ENCODE measurements at places on chromosomes 5 and 9.

- no peak for DNase-seq
Measured at GRCh38 chr9:5629312-5630080, 589 bp downstream of the RIC1 start.

GRCh38 chr9:9846557-9846956, 766.2 kb downstream of the PTPRD start:
- no peak for DNase-seq

- DNase-seq, result no peak
Measured at GRCh38 chr5:51159164-51159563, 224.1 kb upstream of the ISL1 start.

GRCh38 chr9:92680166-92681119, 10.5 kb upstream of the IPPK start:
- no peak for DNase-seq

- no peak for DNase-seq
Measured at GRCh38 chr5:875931-876330, 16.7 kb downstream of the BRD9 start.

- no peak for DNase-seq
Measured at GRCh38 chr5:16976625-16977008, 40.5 kb upstream of the MYO10 start.

GRCh38 chr9:92341578-92341977, 15.8 kb downstream of the CENPP start:
- DNase-seq, result no peak

DNA sequence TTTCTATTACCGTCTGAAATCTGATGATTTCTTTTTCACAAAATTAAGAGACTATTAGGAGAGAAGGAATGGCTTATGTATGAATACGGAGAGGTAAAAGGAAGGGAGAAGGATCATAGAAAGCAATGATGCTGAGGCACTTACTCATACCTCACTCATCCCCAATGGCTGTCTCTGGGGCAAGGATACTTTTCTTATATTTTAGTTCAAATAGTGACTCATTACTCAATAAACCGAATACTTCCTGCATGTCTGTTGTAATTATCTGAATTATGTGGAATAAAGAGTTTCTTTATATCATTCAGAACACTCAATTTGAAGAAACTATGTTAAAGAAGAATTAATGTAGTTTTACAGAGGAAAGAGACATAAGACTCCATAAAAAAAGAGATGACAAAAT, 284.5 kb upstream of the NUDT12 start:
- DNase-seq, result no peak

DNA sequence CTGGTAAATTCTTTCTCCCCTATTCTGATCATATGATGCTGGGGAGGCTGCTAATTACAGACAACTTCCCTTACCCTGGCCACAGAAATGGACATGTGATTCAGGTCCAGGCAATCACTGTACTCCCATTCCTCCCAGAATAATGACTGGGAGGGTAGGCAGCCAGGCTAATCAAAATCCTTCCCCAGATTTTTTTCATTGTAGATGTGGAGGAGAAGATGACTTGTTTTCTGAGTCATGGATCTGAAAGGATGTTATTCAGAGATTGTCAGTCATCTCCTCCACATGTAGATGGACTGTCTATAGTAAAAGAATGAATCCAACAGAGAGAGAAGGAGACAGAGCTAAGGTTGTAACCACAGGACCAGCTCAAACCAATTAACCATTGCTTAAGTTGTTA, 123.9 kb upstream of the PUM3 start:
- DNase-seq, result no peak

DNA sequence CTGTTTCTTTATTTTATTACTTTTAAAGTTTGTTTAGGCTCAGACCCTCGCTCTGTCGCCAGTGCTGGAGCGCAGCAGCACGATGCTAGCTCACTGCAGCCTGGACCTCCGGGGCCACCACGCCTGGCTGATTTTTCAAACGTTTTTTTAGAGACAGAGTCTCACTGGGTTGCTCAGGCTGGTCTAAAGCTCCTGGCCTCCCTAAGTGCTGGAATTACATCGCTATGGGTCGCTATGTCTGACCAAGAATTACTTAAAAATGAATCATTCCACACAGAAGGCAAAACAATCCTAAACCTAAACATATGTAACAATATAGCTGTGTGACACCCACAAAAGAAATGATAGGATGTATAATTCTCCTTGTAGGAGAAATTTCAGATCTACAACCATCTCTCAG, 86.9 kb upstream of the SIMC1 start:
- no peak for DNase-seq

DNA sequence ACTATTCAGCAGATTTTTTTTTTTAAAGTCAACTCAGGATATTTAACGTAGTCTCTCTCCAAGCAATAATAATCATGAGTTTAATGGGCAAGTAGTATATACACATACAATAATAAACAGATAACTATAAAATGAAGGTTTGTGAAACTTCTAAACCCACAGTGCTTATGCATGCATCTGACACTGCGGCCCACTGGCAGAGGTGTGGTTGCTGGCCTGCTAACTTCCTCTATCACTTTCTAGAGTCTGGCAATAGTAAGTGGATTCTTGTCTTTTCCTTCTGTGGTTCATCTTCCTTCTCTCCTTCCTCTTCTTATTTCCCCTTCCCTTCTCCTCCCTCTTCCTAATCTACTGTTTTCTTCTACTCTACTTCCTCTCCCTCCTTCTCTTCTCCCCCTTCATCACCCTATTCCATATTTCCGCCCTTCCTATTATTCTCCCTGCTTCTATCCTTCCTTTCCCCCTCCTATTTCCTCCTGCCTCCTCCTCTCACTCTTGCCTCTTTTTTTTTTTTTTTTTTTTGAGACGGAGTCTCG, 18.6 kb upstream of the AGXT2 start:
- DNase-seq, result no peak

GRCh38 chr9:37617161-37617560, 24.8 kb upstream of the TOMM5 start:
- DNase-seq, result no peak

GRCh38 chr5:135271533-135272310, 127.3 kb downstream of the MACROH2A1 start:
- no peak for DNase-seq

DNA sequence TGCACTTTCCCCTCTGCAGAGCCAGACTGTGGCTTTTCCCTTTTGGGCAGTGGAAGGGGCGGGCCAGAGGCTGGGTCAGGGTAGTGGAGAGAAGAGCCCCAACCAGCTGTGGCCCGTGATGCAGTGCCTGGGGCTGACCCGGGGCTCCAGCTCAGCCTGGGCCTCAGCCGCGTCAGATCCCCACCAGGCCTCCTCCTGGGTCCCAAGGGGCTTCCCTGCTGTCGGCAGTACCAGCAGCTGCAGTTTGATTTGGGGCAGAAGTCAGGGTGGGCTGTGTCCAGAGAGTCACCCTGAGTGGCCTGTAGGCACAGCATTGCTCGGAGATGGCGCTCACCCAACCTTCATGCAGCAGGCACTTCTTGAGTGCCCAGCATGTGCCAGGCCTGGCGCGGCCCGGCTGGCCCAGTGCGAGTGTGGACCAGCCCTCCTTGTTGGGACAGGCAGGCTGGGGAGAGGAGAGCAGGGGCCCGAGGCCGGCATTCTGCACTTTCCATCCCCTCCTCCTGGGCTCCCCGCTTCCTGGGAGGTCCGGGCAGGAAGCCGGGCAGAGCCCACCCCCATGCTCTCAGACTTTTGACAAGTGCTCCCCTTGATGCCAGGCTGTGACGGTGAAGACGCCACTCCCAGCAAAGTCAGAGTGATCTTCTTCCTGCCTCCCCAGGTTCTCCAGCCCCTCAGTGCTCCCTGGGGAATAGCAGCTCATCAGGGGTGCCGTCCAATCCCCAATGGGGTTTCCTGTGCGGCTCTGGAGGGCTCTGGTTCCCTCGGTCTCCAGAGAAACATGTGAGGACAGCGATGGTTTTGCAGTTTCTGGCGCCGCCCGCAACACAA, 88.3 kb upstream of the COL5A1 start:
- no peak for DNase-seq

- DNase-seq, result no peak
Measured at GRCh38 chr5:5183933-5184332, 43.8 kb downstream of the ADAMTS16 start.

DNA sequence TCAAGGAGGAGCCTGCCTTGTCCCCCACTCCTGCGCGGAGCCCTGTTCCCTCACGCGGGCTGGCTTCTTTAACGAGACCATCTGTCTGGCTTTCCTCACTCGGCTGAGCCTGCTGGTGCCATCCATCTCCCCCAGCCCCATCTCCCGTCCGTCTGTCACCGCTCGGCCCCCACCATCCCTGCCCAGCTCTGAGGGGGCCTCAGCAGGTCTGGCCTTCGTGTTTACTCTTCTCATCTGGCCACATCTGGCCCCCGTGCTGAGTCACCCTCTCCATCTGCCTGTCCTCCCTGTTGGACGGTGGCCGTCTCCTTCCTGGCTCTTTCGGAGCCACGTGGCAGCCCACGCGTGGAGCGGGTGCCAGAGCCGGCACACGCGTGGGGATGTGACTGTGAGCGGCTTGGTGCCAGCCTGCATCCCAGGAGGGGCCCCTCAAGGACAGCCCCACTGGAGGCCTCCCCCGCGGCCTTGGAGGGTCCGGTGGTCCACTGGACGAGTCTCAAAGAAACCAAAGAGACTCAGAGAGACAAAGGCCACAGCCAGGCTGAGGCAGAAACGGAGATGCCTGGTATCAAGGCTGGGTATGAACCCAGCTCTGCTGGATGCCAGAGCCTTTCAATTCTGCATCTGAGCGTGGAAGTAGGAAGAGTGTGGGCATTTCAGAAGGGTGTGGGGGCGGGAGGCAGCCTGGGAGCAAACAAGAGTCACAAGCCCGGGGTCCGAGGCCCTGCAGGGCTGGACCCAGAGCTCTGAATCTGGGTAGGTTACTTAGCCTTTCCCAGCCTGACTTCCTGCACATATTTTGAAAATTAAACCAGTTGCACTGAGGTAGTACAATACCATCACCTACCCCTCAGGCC, 76.7 kb upstream of the UNC5A start:
- DNase-seq, result no peak

- no peak for DNase-seq
Measured at GRCh38 chr9:4117835-4118610, 181.8 kb downstream of the GLIS3 start.

DNA sequence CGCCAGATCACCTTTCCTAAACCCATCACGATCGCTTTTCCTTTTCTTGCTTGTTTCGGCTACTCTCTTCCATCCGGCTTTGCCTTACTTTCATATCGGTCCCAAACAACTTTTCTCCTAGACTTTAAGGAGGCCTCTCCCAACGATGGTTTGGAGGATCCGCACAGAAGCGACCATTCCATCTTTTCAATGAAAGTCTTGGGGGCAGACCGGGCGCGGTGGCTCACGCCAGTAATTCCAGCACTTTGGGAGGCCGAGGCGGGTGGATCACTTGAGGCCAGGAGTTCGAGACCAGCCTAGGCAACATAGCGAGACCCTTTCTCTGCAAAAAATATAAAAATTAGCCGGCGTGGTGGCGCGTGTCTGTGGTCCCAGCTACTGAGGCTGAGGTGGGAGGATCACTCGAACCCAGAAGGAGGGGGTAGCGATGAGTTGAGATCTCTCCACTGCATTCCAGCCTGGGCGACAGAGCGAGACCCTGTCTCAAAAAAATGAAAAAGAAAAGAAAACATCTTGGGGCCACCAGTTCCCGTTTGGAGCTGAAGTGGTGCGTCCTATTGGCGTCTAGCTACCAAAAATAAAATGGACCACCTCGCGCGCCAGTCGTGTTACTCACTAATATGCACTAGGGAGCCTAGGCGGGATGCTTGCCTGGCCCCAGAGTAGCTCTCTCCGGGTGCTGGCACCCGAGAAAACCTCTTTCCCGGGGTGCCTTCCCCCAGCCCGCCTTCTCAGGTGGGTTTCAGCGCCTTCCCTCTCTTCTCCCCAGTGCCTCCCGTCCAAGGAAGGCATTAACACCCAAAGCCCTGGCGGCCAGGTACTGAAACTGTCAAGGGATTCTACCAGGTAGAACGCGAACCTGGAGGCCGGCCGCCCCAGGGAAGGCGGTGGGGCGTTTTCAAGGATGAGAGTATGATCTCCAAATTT, 800 bp upstream of the AP3B1 start:
- DNase-seq, result no peak

DNA sequence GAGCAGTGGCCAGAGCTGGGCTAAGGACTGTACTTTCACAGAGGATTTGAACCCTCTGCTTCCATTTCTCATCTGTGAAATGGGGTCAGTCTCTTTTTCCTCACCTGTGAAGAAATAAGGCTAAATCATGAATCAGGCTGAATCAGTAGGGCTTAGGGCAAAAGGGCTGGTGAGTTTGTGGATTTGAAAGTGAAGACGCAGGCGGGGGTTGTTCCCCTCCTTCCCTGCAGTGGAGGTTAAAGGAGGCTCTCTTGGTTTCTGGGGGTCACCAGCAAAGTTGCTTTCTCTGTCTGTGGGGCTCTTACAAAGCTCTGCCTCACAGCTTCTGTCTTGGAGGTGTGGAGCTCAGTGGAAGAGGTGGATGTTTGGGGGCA, 17.6 kb upstream of the NDST1 start:
- DNase-seq, result no peak

- DNase-seq, result no peak
Measured at GRCh38 chr9:91199739-91200497, 161.8 kb downstream of the AUH start.

DNA sequence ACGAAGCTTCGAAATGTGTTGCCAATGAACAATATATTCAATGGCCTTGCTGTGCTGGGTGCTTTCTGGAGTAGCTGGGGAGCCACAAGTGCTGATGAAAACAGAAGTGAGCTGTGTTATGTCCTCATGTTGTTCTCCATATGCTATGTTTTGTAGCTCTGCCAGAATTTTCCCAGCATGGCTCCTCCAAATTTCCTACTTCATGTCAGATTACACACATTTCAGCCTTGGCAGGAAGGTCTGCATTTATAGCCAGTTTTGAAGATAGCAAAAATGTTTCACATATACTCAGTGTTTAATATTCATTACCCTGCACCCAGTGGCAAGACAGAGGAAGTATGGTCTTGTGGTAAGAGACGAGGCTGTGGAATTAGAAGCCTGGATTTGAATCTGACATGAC, 22.6 kb upstream of the NMUR2 start:
- no peak for DNase-seq

DNA sequence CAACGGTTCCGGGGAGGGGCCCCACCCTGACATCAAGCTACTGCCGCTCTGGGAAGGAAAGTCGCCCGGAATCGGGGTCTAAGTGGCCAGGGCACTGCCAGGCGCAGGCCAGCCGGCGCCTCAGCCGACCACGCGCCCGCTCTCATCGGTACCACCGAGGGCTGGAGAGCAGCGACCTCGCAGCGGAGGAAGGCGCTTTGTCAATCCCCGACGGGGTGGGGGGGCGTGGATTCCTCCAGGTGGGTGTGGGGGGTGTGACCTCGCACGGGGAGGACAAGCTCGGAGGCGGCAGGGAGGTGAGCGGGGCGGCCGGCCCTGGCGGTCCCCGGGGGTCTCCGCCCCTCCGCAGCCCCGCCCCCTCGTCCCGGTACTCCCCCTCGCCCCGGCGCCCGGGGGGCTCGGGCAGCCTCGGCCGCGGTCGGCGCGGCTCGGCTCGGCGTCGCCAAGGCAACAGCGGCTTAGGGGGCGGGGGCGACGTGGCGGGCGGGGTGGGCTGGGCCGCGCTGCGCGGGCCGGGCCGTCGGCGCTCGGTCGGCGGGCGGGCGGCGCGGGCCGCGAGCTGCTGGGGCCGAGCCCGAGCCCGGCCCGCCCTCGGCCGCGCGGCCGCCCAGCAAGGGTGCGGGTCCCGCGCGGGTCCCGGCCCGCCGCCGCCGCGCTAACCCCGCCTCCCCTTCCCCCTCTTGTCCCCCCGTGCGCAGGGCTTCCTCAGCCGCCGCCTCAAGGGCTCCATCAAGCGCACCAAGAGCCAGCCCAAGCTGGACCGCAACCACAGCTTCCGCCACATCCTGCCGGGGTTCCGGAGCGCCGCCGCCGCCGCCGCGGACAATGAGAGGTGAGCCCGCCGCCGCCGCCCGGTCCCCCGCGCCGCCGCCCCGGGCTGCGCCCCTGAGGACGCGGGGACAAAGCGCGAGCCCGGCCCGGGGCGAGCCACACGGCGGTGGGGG, 47.5 kb downstream of the DAB2IP start:
- DNase-seq, result no peak

- no peak for DNase-seq
Measured at GRCh38 chr5:173726846-173727557, 110.6 kb upstream of the BOD1 start.
